ENCODE measurements at places on chromosomes 2 and 18. TPM values are rescaled to one million over a fixed set of nuclear protein-coding genes. Genes with fewer than 3 reads are reported as not detected.
A peak's percentile ranks its signal among the peaks of the same experiment; 100 is the strongest.

The OLA1 gene
- total RNA-seq, result 116 TPM

The AGXT gene
- not detected for total RNA-seq

The CD207 gene
- total RNA-seq, result not detected

The PGAP1 gene
- total RNA-seq, result 1.3 TPM

The EVX2 gene
- not detected for total RNA-seq

The ANKRD53 gene
- not detected for total RNA-seq

The ANKRD30B gene
- total RNA-seq, result not detected

The AQP12A gene
- not detected for total RNA-seq

The ICA1L gene
- total RNA-seq, result 12.0 TPM

The REG3G gene
- total RNA-seq, result not detected

DNA sequence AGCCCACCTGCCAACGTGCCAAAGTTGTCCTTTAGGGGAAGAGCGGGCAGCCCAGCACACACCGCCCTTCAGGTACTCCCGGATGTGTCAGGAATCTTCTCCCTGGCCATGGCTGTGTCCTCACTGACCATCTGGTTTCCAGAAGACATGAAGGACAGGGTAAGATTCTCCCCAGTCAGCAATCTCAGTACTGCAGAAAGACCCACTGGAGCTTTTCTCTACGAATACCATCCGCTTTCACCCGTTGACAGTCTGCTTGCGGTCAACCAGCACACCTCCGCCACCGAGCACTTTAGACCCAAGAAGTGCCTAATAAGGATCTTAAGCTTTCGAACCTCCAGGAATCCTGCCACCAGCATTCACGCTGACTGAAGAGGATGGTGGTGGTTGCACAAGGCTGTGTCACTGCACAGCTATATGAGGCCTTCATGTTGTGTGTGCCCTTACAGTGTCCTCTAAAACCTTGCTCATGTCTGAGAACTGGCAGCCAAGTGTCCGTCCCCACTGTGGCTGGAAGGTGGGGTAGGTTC, 42.7 kb upstream of the ITM2C start:
- DNase-seq, result no peak

DNA sequence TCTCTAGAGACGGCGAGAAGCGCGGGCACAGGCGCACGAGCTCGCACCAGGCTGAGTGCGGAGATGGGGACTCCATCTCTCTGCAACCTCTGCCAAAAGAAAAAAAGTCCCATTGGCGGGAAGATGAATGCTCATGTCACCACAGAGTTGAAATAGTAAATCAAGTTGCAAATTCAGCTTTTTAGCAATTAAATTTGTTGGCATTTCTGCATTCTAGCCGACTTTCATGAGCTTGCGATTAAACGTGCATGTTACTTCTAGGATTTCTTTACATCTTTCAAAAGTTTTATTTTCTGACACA, 588 bp downstream of the CHAC2 start:
- peak; percentile 79 for DNase-seq

- no peak for DNase-seq
Observed at GRCh38 chr2:227415538-227416424, 28.0 kb upstream of the SCYGR1 start.

DNA sequence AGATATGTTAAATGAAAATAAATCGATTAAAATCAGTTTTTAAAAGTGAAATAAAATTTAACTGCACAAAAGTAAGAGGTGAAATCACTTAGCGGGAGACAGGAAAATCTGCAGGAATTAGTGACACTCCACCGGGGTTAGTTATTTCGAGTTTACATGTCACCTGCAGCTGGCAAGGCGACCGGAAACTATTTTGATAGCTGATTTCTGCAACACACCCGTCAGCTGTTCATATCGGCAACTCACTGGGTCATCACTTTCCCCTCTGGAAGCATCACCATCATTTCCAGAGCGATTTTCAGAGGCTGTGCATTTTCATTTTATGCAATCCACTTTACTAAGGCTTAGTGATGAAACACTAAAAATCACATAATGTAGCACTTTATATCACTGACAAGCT, 52.9 kb downstream of the PXDN start:
- DNase-seq, result no peak

DNA sequence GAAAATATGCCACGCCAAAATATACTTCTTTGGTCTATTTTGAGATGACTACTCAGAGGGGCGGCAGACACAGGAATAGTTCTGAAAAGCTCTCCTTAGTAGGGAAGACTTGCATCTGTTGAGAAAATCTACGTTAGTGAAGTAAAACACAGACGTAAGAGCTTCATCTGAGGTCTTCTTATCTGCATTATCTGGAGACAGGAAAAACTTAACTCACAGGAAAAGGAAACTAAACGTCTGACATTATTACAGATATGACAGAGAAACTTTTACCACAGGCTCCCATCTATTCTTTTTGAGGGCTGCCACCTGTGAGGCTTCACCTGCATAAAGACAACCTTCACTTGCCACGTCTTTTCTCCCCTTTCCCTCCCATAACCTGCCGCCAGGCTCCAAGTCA, 1295.7 kb downstream of the LRP1B start:
- DNase-seq, result no peak

- DNase-seq, result no peak
Observed at GRCh38 chr2:111055735-111056134, 65.0 kb upstream of the BCL2L11 start.

- no peak for DNase-seq
Observed at GRCh38 chr2:179174240-179174639, 90.4 kb downstream of the SESTD1 start.

DNA sequence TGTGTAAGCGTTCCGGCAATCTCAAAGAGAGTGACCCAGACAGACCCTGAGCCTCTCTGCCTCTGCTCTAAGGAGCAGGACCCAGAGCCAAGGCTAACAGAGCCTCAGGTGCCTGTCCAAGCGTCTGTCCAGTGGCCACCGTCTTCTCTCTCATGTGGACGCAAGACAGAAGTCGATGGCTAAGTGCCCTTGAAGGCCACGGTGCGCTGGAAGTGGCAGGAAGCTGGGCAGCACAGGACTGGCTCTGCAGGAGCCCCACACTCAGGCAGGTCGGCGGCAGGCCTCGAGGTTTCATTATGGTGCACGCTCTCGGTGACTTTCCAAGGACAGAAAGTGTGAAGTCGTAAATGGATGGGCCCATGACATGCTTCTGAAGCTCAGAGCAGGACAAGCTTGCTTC, 49.1 kb downstream of the HDAC4 start:
- no peak for DNase-seq

DNA sequence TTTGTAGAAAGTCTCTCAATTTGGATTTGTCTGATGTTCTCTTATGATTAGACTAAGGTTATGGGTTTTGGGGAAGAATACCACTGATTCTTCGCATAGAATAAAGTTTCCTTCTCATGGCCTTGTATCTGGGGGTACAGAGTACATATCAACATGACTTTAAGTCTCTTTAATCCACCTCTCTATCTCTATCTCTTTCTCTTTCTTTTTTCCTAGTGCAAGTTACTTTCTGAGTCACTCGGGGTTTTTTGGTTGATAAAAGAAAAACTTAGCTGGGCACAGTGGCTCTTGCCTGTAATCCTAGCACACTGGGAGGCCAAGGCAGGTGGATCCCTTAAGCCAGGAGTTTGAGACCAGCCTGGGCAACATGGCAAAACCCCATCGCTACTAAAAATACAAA, 100.1 kb upstream of the MAP4K3 start:
- DNase-seq, result no peak

DNA sequence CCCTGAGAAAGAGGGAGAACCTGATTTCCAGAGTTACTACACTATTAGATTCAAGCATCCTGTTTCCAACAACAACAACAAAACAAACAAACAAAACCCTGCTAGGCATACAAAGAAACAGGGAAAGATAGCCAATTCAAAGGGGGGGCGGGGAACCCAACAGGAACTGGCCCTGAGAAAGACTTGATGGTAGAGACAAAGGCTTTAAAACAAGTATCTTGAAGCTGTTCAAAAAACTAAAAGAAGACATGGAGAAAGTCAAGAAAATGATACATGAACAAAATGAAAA, 147.1 kb downstream of the THADA start:
- no peak for DNase-seq

- no peak for DNase-seq
Observed at GRCh38 chr18:778194-778927, 33.7 kb downstream of the YES1 start.

- peak; percentile 67 for DNase-seq
Observed at GRCh38 chr18:77063260-77063659, 69.3 kb downstream of the MBP start.

GRCh38 chr2:184413221-184413620, 185.1 kb upstream of the ZNF804A start:
- no peak for DNase-seq

DNA sequence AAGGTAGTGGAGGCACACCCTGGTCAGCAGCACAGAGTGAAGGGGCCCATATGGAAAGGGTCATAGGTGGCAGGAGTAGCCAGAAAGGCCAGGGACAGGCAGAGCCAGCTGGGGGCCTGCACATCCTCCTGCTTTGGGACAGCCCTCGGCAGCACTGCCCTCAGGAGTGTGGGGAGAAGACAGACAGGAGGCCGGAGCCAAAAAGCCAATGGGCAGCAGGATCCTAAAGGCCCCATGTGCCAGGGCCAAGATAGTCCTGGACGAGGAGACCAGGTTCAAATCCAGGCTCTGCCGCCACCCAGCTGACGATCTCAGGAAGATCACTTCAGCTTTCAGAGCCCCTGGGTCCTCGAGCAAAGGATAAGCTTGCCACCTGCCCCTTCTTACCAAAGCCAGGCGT, 220.1 kb downstream of the TMEM163 start:
- no peak for DNase-seq

DNA sequence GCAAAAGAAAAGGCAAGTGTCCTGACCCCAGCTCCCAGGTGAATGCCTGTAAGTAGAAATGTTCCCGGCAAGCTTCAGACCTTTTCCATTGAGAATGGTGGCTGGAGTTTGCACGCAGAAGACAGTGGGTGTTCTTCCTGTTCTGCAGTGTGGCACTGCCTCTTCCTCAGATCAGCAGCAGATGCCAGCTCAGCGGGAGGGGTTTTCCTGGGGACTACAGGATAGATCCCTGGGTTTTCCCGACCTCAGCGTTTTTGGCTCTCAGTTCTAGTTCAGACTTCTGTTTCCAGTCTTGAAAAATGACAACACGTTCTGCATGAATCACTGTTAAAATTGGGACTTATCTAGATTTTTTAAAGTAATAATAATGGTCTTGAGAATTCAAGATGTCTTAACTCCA, 39.2 kb downstream of the GRHL1 start:
- DNase-seq, result no peak

- DNase-seq, result no peak
Observed at GRCh38 chr2:227816507-227817294, 3.1 kb downstream of the CCL20 start.

DNA sequence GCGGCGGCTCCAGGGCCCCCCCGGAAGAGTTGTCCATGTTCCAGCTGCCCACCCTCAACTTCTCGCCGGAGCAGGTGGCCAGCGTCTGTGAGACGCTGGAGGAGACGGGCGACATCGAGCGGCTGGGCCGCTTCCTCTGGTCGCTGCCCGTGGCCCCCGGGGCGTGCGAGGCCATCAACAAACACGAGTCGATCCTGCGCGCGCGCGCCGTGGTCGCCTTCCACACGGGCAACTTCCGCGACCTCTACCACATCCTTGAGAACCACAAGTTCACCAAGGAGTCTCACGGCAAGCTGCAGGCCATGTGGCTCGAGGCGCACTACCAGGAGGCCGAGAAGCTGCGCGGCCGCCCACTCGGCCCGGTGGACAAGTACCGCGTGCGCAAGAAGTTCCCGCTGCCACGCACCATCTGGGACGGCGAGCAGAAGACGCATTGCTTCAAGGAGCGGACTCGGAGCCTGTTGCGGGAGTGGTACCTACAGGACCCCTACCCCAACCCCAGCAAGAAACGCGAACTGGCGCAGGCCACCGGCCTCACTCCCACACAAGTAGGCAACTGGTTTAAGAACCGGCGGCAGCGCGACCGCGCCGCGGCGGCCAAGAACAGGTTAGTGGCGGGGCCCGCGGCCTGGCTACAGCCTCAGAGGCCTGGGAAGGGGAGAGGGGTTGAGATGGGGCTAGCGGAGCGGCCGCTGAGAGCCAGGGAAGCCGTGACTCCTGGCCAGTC, 965 bp downstream of the SIX3 start:
- DNase-seq, result no peak

GRCh38 chr2:223047260-223047761, 4.7 kb upstream of the KCNE4 start:
- DNase-seq, result no peak

DNA sequence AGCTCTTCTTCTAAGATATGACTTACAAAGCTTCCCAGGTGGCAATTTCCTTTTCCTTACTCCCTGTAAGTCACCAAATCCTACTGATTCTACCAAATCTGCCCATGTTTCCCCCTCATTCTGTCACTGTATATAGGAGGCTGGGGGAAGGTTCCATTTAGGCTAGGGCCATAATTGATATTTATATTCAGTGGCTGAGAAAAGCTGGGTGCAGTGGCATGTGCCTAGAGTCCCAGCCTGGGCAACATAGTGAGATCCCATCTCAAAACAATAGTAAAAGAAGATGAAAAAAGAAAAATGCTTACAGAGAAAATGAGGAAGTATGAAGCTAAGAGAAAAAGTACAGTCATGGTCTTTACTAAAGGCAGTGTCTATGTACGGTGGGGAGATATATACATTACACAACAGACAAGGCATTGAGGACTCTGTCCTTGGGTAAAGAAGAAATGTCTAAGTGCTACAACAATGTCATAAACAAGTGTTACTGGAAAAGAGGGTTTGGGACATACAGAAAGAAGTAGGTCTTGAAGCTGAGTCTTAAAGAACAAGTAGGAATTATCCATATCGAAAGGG, 4.8 kb downstream of the CWC22 start:
- DNase-seq, result no peak

GRCh38 chr2:169275696-169276444, 86.5 kb downstream of the LRP2 start:
- DNase-seq, result no peak

GRCh38 chr2:158239271-158239670, 137.6 kb downstream of the UPP2 start:
- no peak for DNase-seq

DNA sequence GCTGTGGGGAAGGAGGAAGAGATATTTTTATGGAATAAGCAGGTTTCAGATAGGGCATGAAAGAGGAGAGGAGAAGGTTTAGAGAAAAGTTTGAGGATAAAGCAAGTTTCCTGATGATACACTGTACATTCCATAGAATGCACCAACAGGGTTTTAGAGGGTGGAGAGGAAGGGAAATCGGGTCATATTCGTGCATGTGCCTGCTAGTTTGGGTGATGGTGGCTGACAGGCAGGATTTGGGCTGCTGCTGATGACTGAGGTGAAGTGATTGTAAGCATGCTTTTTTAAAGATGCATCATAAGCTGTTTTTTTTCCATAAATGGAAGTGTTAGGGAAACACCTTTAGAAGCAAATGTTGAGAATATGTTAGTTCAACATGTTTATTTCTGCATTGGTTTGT, 68.8 kb downstream of the PMAIP1 start:
- DNase-seq, result no peak

GRCh38 chr2:10405448-10405847, 42.7 kb downstream of the ODC1 start:
- no peak for DNase-seq

Data from OCI-LY7 (cell line).